ENCODE measurements at places on chromosomes 7 and 10. TPM values are rescaled to one million over a fixed set of nuclear protein-coding genes. Genes with fewer than 3 reads are reported as not detected.

C10orf105 gene
- 0.20 TPM for total RNA-seq

ZNF107 gene
- total RNA-seq, result 1.4 TPM

AGR2 gene
- 163 TPM for total RNA-seq

AKR1D1 gene
- total RNA-seq, result not detected

CRYGN gene
- not detected for total RNA-seq

SORBS1 gene
- total RNA-seq, result 0.21 TPM

CROT gene
- total RNA-seq, result 2.6 TPM

GRCh38 chr7:12237007-12237406, 25.9 kb downstream of the TMEM106B start:
- no peak for DNase-seq

- DNase-seq, result no peak
These were observed 3.1 kb downstream of the NRP1 start for GRCh38 chr10:33331379-33331694.

- DNase-seq, result no peak
These were observed 25.8 kb upstream of the AMPH start for GRCh38 chr7:38656968-38657367.

- DNase-seq, result no peak
These were observed 4.5 kb downstream of the ANKRD61 start for GRCh38 chr7:6035686-6036085.

GRCh38 chr7:159119026-159119741, 25.5 kb downstream of the VIPR2 start:
- no peak for DNase-seq

- no peak for DNase-seq
These were observed 45.9 kb upstream of the ANTXRL start for GRCh38 chr10:46240684-46241565.

- no peak for DNase-seq
These were observed 44.2 kb downstream of the SVOPL start for GRCh38 chr7:138656952-138657351.

GRCh38 chr7:137345799-137346449, 2.4 kb upstream of the PTN start:
- no peak for DNase-seq

DNA sequence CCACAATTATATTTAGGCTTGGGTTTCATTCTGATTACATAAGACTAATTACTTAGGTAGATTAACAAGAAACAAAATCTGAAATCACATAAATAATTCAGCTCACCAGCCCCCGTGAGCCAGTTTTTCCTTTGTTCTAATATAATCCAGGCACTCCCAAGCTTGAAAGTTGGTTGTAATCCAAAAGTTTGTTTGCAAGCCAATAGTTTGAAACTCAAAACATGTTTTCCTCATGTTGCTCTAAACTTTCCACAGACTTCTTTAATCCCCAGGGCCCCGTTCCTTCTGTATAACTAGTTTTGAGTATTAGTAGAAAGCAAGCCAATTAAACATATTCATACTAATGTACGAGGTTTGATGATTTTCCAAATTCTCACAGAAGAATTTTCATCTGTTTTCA, 56.1 kb downstream of the SP8 start:
- no peak for DNase-seq

DNA sequence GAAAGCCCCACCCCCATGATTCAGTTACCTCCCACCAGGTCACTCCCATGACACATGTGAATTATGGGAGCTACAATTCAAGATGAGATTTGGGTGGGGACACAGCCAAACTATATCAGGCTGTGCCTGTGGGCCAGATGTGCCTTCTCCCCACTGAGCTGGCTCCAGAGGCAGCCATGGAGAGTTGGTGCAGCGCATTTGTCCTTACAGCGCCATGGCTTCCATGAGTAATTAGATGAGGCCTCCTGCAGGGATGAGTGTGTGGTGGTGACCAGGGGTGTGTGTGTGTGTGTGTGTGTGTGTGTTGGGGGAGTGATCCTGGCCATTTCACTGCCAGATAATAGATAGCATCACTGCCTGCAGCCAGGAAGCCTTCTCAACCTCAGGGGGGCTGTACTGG, 94.6 kb downstream of the FANK1 start:
- no peak for DNase-seq

All from HT-29 (cell line).